ENCODE measurements at places on chromosomes 5 and 9.

GRCh38 chr5:155126573-155126972 is 113.0 kb downstream of the KIF4B start:
- no peak for DNase-seq

DNA sequence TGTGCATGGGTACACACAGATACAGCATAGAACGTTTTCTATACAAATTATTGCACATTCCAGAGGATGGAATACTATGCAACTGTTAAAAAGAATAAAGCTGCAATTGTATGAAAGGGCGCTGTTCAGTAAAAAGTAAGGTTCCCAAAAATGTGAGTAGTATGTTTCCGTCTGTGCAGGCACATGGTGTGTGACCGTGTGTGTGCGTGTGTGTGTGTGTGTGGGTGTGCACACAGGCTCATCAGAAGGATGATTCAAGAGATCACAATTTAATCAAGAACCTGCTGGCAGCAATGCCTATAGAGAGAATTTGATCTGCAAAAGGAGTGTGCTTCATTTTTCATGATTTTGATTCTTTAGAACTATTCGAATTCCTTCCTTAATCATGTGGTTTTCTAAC is 76.3 kb downstream of the SEMA4D start:
- DNase-seq: peak; percentile 70

DNA sequence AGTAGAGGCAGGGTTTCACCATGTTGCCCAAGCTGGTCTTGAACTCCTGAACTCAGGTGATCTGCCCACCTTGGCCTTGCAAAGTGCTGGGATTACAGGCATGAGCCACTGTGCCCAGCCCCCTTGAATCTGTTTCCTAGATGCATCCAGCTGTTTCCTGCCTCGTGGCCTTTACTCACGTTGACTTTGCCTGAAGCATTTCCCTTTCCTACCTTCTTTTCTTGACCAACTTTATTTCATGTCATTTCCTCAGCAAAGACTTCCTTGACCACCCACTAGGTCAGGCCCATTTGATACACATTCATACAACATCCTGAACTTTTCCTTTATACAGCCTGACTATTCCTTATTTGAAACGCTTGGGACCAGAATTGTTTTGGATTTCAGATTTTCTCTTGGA is 51.0 kb downstream of the DOCK2 start:
- DNase-seq: no peak

- no peak for DNase-seq
These were observed 4.6 kb upstream of the FEM1C start for GRCh38 chr5:115549154-115549553.

DNA sequence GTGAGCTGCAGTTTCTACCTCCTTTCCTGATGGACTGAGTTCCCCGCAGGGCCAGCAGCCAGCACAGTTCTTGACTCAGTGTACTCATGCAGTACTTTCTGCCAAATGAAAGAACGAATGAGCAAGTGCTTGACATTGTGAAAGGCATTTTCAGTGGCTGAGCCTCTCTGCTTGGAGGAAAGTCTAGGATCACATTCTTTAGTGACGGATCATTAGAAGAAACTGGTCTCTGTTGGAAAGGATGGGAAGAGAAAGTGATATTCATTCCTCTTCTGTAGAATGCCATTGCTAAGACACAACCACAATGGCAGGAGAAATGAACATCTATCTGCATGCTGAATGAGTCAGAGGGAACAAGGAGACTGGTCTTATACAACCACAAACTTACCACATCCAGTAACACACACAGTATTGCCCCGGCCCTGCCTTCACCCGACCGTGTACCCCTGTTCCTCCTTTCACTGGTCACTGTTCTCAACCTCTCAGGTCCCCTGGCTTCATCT is 206.9 kb downstream of the CRB2 start:
- no peak for DNase-seq

- DNase-seq: peak; percentile 9
These were observed 82.0 kb downstream of the SLC1A1 start for GRCh38 chr9:4572184-4572826.

DNA sequence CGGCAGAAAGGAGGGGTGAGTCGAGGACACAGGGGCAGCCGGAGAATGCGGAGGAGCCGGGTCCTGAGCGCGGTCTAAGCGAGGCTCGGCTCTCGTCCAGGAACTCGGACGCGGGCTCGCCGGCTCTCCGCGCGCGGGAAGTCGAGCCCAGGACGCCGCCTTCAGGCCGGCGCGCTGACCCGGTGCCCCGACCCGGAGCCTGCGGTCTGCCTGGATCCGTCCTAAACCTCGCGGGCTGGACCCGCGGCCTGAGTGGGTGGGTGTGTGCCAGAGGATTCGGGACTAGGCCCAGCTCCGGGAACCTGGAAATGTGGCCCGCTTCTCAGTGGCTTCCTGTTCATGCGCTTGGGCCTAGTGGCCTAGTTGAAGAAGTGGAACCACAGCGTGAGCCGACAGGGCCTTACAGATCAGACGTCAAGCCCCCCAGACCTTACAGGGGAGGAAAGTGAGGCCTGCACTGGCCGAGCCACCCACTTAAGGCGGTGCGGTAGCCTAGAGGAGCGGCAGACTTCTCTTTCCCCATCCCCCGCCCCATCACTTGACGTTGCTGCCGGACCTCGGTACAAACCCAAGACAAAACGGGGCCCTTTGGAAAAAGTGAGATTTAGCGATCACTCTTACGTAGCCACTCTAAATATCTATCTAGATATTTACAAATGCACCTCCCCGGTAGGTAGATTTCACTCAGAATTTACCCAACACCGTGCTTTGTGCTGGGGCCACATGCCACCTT is 1.2 kb downstream of the CDKN2B-AS1 start:
- peak; percentile 19 for DNase-seq

- no peak for DNase-seq
These were observed 41.9 kb upstream of the ITGA2 start for GRCh38 chr5:52947208-52947607.

- no peak for DNase-seq
These were observed 107.4 kb downstream of the DAPK1 start for GRCh38 chr9:87604886-87605588.

DNA sequence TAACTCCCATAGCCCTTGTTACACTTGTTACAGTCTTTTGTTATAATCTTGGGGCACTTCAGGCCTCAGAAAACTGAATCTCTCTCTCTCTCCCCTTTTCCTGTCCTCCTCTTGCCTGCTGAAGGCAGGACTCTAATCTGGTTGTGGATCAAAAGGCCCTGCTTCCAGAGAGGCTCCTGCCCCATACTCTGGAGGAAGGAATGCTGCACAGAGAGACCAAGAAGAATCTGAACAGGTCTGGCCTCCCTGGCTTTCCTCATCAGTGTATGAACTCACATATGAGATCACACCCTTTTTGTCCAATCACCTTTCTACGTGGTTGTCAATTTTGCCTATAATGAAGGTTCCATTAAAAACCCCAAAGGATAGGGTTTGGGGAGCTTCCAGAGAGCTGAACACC is 26.2 kb upstream of the LVRN start:
- no peak for DNase-seq

DNA sequence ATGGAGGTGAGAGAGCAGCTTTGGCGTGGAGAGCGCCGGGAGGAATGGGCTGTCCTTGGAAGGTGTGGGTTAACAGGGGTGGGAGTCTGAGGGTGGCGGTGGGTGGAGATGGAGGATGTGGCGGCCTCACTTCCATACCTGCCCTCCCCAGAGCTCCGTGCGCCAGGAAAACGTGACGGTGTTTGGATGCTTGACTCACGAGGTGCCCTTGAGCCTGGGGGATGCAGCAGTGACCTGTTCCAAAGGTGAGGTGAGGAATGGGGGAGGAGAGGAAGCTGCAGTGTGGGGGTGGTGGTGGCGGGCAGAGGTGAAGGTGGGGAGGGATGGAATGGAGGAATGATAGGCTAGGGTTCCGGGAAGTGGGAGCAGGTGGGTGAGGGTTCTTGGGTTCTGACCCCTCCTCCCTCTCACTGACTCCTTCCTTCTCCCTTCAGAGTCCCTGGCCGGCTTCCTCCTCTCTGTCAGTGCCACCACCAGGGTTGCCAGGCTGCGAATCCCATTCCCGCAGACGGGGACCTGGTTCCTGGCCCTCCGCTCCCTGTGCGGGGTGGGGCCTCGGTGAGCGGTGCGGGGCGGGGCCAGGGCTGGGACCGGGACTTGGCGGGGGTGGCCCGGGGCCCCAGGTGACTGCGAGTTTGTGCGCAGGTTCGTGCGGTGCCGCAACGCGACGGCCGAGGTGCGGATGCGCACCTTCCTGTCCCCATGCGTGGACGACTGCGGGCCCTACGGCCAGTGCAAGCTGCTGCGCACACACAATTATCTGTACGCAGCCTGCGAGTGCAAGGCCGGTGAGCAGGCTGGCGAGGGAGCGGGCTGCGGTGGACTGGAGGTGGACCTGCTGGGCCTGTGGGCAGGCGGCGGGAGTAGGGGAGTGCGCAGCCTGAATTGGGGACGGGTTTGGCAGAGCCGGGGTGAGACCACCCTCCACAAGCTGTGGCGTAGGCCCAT is 17.1 kb downstream of the TMEM8B start:
- DNase-seq: no peak

DNA sequence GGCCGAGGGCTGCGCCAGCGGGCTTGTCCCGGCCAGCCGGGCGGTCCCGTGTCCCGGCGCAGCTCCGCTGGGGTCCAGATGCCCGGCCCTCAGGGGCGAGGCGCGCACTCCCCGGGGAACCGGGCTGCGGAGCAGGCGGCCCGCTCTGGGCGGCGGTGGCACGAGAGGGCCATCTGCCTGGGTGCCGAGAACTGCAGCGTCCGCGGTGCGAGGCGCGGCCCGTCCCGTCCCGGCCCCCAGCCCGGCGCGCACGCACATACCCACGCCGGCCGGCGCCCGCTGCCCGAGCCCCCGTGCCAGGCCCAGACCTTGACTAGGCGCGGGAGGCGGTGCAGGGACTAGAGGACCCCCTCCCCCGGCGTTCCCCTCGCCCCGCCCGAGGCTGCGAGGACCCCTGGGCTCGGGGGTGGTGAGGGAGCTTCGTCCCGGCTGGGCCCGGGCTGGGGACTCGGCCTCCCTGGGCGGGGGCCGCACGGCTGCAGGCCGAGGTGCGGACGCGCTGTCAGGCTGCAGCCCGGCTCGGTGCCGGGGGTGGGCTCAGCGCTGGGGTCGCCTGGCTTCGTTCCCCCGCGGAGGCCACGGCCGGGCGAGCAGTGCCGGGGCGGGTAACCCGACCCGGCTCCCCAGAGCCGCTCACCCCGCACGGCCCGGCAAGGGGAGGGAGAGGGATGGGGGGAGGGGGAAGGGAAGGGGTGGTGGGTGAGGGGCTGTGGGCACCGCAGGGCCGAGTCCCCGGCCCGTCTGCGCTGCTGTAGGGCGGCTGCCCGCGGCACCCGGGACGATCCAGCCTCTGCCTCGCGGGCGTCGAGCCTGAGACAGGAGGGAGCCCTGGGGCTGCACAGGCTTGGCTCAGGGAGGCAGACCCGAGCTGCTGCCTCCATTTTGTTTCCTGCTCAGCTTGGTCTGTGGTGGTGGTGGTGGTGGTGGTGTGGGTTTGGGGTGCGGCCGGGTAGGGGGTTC is 1.2 kb upstream of the NSD1 start:
- peak; percentile 52 for DNase-seq

GRCh38 chr5:120735076-120735475 is 271.0 kb downstream of the PRR16 start:
- no peak for DNase-seq
